COR-L47 (cell line): ENCODE measurements at places on chromosomes 3 and 15.

- DNase-seq, result peak; percentile 46
These were observed at the start of gene HOMER2 for GRCh38 chr15:82952158-82953081. Gene HOMER2 (minus strand): TSS chr15:82952720. CDS start chr15:82952535, 185 bp downstream.

- no peak for DNase-seq
These were observed 13.1 kb downstream of the SLC7A14 start for GRCh38 chr3:170572665-170573253.

GRCh38 chr15:52803467-52804306 lies 13.6 kb upstream of the ONECUT1 start:
- no peak for DNase-seq

- DNase-seq, result no peak
These were observed 52.6 kb downstream of the MCF2L2 start for GRCh38 chr3:183375787-183376186.

- no peak for DNase-seq
These were observed 89.0 kb downstream of the CHCHD6 start for GRCh38 chr3:126792998-126793397.

GRCh38 chr15:67062369-67062985 lies 2.9 kb upstream of the SMAD3 start:
- DNase-seq, result no peak

GRCh38 chr3:59280113-59280512 lies 230.3 kb upstream of the CFAP20DC start:
- DNase-seq, result no peak

- DNase-seq, result peak; percentile 66
These were observed 4.6 kb downstream of the EFCC1 start for GRCh38 chr3:129005526-129006303.

DNA sequence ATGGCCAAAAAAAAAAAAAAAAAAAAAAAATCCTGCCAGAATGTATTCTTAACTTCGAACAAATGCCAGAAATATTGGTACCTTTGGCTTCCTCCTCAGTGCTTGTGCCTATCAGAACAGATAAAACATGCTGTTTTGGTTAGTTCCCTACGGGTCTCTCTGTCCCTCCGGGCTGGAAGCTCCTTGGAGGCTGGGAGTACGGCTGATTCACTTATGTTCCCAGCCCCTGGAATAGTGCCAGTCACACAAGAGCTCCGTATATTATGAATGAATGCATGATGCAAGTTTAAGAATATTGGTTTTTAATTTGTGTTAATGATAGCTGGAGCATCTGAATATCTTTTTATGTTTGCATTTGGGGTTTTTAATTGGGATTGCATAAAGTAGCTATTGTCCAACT lies 44.0 kb downstream of the NR2F2 start:
- no peak for DNase-seq

DNA sequence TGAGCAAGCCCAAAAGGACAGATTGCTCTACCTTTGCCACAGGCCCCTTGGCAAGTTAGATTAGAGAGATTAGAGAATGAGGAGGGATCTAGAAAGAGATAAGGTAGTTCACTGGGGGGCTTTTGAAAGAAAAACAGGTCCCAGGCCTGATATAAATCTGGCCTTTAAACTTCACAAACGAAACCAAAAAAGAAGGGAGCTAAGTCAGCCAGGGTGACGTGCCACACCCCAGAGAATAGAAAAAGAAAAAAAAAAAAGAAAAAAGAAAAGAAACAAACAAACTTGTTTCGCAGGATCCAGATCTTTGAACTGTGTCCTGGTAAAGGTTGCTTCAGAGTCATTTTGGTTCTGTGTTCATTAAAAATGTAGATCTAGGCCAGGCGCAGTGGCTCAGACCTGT lies 3.6 kb downstream of the KAT2B start:
- DNase-seq, result no peak

DNA sequence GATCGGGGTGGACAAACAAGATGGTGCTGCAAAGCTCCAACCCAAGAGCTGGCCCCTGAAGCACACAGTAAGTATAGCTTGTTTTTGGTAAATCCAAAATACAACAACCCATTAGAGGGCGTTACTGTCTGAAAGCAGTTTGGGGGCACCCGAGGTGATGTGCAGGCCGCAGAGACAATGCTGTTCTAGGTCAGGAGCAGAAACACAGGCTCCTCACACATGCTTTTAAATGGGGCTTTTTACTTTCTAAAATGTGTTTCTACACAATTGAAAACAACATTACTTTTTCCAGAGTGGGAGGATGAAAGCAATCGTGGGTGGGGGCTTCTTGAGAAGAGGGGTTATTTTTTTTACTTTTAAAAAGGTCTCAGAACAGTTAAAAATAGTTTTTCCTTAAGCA lies 1029.3 kb upstream of the CFAP20DC start:
- no peak for DNase-seq

GRCh38 chr3:144843099-144843498 lies 871.5 kb downstream of the DIPK2A start:
- DNase-seq, result no peak

DNA sequence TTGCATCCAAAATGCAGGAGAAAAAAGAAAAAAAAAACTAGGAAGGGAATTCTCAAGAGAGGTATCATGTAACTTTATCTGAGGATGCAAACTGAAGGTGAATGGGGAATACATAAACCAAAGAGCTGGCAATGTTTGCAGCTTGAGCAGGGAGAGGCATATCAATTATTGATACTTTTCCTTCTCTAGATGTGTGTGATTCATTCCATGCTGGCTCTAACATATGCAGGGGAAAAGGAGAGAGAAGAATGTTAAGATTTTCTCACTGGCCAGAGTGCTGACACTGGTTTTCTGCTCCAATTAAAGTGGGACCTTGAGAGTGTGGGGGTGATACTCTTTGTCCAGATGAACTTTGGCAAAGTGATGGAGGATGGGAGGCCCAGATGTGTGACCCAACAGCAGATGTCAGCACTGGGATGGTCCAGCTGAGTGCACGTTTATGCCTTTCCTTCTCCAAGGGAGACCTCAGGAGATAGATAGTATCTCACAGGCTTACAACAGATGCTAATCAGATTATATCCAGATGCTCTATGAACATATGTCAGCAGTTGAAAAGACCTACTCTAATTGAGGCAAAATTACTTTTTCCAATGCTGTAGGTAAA lies 50.0 kb upstream of the PSMD6 start:
- no peak for DNase-seq

- DNase-seq, result no peak
These were observed 611.2 kb upstream of the GRM7 start for GRCh38 chr3:6249679-6250078.

DNA sequence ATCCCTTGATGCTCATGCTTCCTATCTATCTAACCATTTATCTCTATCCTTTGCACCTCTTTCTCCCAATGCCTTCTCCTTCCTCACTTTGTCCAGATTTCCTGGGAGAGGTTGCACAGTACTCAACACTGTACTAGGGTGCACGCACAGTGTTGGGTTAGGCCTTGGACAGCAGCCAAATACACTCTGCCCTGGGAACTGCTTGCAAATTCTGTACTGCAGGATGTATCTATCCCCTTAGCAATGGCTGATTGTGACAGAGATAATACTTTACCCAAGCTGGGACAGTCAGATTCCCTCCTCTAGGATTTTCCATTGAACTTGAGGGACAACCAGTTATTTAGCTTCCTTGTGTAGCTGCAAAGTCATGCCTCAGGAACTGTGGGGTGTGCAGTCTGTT lies 113.3 kb downstream of the IL20RB start:
- DNase-seq, result no peak

DNA sequence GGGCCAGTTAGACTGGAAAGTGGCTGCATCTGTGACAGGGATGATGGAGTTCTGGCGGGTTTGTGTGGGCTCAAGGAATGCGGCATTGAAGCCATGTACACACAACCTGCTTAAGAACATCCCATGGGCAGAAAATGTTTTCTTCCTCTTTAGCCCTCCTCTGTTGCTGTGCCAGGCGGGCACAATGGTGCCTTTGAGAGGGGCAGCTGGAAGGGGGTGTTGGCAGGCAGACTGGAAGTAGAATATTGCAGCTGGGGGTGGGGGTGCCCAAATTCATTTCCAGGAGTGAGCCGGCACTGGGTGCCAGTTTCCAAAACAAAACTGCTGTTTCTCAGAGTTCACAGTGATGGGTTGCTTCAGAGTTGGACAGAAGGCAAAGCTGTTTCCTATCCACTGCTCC lies 91.8 kb upstream of the ETV5 start:
- no peak for DNase-seq

- DNase-seq, result no peak
These were observed 28.0 kb upstream of the PLA2G4E start for GRCh38 chr15:42048821-42049200.

- no peak for DNase-seq
These were observed 51.9 kb downstream of the DENND4A start for GRCh38 chr15:65740148-65740547.

DNA sequence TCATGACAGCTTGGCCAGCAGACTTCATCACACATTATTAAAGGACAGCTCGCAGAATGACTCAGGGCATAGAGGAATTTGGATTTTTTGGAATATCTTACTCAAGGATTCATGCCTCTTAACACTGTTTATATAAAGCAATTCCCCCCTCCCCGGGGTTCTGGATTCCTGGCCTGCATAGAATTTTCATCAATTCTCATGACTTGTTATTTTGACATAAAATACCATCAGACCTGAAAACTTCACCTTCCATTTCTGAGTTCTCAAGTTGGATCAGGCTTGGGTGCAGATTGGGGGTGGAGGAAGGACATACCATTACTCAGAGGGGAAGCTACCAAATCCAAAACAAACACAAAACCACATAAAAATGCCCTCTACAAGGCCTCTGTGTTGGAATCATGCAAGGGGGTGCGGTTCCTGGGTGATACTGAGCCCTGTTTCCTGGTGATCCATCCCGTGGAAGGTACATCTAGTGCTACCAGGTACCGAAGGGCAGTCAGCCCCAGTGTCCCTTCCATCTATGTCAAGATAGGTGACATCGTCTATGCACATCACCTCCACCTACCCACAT lies 95.3 kb downstream of the DAPK2 start:
- DNase-seq, result no peak

GRCh38 chr3:197555281-197556261 lies at the start of gene BDH1:
Gene BDH1 (minus strand): TSS chr3:197555968. CDS start chr3:197546443, 9,525 bp downstream.
- DNase-seq, result peak; percentile 80

GRCh38 chr15:65962187-65962586 lies 92.9 kb downstream of the RAB11A start:
- DNase-seq, result no peak

- DNase-seq, result no peak
These were observed 23.4 kb downstream of the AMOTL2 start for GRCh38 chr3:134350861-134351311.

DNA sequence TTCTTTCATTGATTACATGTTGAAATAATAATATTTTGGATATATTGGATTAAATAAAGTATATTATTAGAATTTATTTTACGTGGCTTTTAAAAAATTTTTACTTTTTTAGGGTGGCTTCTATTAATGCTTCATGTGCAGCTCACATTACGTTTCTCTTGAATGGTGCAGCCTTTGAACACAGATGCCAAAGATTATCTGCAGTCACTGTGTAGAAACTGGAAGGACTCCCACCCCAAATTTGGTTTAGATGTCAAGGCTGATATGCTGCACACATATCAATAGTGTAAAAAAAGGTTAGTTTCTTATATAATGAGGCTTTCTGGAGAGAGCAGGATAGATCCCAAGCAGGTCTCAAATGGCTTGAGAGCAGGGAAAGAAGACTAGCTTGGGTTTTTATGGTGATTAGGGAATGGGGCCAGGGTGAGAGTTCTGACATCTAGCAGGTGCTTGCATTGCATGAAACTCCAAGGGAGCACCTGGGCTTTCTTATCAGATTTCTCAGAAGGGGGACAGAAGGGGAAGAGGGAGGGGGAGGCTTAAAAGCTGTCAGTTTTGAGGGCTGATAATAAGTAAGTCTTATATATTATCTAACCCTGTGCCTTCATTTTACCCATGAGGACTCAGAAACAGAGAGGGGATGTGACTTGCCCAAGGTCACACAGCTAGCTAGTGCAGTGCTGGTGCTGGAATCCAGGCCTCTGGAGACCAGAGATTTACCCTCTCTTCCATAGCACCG lies 89.6 kb downstream of the CHST2 start:
- no peak for DNase-seq

DNA sequence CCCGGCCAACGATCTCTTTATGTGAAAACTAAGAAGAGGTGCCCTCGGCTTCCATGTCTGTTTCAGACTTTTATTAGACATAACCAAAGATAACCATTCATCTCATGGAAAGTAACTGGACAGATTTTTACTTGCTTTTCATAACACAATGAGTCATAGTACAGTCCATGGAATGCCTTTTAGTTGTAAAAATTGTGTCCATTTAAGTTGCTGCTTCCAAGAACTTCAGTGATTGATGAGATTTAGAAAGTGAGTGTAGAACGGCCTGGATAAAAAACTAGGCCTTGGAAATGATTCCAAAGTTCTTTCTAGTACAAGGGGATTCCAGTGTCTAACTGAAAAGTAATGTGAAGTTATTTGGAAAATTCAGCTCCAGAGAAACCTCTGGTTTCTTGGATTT lies 10.8 kb downstream of the EIF2AK4 start:
- DNase-seq, result no peak

GRCh38 chr3:47984075-47984728 lies 32.0 kb downstream of the MAP4 start:
- DNase-seq, result no peak

GRCh38 chr15:89003865-89004725 lies 84.2 kb upstream of the ABHD2 start:
- no peak for DNase-seq

DNA sequence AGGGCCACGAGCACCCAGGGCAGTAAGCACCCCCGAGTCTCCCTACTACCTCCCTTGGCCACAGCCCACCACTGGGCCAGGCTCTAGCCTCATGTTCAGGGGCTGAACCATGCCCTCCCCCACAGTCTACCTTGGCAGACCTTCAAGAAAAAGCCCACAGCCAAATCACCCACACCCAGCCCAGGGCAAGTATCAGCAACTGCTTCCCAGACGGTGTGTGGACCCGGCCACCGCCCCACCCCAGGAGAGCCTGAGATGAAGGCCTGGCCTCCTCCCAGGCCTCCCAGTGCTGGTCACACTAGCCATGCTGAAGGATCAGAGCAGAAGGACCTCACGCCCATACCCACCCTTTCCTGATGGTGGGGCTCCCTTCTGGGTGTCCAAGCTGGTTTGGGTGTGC lies 92.0 kb upstream of the LINGO1 start:
- DNase-seq, result no peak

DNA sequence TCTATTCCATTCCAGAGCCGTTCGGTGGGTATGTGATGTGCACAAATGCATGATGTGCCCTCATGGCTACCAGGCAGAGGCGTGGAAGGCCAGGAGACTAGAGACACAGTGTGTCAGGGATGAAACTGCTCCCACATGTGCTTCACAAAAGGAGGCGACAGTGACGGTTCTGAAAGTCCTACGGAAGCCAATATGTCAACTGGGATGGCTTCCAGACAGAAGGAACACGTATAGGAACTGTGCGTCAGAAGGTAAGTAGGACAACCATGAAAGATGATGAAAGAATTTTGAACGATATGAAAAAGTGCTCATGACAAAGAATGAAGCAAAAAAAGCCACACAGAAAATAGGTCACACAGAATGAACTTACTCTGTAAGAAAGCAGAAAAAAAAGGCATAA lies 34.1 kb downstream of the GLB1 start:
- no peak for DNase-seq

DNA sequence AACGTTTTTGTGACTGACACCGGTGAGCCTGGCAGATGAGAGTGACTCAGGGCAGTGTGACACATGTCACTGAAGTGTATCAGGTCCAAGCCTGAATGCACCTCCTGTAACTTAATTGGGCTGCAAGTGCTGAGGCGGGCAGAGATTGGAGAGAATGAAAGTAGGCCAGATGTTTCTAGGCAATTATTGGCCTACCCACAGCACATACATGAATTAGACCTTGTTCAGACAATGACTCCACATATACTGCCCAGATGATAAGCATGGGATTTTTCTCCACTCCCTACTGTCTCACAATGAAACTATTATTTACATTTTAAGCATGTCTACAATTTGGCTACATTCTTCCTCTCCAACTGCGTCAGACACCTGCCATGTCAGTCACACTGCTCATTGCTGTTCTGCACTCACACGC lies 187.3 kb upstream of the ZNF385D start:
- DNase-seq, result no peak
